ENCODE measurements at places on chromosomes 11 and 22.

GRCh38 chr22:20904008-20904979, 12.9 kb upstream of the CRKL start:
- peak; percentile 86 for DNase-seq

DNA sequence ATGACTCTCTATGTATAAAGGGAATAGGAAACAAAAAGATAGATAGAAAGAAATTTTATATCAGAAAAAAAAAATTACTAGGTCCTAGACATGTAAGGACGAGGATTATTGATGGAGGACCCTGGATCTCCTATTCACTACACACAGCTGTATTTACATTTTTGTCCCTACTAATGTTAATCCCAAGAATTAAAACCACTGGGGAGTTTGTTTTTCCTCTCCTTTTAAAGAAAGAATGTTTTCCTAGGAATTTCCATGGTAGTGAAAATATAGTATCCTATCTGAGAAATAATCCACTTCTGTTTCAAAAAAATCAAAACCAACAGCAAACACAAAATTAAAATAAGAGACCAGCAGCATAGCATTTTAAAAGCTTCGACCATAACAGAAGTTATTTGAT, 41.1 kb downstream of the PDGFD start:
- DNase-seq = no peak

DNA sequence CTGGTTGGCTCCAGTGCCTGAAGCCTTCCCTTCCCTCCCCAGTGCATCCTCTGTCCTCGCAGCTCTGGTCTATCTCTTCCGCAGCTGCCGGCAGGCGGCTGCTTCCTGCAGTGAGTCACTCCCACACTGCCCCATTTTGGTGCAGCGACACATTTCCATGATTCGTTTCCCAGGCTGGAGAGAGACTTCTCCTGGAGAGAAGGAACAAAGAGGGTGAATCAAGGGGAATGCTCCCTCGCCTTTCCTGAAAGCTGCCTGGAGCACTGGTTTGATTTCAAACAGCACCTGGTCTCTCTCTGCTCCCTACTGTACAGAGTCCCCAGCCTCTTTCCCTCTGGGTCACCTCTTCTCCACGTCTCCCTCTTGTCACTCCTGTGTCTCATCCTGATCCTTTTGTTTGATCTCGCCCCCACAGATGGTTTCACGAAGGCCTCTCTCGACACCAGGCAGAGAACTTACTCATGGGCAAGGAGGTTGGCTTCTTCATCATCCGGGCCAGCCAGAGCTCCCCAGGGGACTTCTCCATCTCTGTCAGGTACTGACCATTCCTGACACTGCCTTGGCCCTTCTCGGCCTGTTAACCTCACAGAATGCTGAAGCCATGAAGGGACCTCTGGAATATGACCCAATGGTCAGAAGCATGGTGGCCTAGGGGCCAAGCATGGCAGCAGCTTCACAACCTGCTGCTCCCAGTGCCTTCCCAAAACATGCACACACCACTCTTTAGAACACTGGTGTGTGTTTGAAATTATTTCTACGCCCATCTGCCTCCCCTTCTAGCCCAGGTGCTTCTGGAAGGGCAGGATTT, at the start of gene TMA7B:
Gene TMA7B, plus strand, starts transcription at position 758 of the 808 bp plus-strand sequence. CDS start 3,978 bp downstream, outside the sequence.
- DNase-seq = peak; percentile 47

GRCh38 chr22:17890892-17891291, 116.6 kb upstream of the BID start:
- DNase-seq = no peak

- peak; percentile 40 for DNase-seq
Observed at GRCh38 chr11:5291207-5291838, 10.4 kb downstream of the OR51B4 start.

DNA sequence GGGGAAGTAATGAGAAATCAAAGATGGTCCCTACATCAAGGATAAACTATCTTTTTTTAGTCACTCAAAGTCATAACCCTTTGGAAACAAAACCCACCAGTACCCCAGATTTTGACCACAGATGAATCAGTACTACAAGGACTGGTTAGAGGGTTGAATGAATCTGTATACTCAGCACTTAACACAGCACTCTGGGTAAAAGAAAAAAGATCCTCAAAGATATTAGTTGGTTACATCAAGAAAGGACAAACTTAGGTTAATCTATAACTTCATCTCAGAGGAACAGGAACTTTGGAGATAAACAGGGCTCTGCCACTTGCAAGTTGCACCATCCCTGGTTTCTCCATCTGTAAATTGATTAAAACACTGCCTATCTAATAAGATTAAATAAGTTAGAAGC, 18.8 kb downstream of the SC5D start:
- DNase-seq = no peak

DNA sequence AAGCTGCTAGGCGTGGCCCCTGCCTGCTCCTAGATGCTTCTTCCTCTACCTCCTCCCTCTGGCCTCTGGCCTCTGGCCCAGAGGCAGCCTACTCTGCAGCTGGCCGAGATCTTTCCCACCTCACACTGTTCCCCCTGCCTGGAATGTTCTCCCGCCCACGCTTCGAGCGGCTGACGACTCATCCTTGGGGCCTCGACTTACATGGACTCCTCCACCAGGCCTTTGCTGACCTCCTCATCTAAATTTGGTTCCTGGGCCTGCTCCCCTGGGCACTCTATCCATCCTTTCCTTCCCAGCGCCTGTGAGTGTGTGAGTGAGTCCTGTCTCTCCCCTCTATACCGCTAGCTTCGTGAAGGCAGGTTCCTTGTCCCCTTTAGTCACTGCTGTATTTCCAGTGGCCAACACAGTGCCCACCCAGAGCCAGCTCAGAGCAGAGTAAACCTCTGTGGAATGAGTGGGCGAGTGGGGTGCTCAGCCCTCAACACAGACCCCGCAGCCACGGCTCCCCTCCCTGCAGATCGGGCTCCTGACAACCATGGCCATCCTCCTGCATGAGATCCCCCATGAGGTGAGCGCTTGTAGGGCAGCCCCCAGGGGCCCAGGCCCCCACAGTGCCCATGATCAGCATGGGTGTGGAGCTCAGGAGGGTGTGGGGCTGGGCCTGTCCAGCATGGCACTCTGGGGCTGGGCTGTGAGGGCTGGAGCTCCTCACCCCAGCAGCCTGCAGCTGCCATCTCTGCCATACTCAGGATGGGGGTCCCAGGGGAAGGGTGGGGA, 5.7 kb downstream of the SLC39A13 start:
- DNase-seq = peak; percentile 70

GRCh38 chr11:120196826-120197225, 14.0 kb upstream of the OAF start:
- DNase-seq = no peak

DNA sequence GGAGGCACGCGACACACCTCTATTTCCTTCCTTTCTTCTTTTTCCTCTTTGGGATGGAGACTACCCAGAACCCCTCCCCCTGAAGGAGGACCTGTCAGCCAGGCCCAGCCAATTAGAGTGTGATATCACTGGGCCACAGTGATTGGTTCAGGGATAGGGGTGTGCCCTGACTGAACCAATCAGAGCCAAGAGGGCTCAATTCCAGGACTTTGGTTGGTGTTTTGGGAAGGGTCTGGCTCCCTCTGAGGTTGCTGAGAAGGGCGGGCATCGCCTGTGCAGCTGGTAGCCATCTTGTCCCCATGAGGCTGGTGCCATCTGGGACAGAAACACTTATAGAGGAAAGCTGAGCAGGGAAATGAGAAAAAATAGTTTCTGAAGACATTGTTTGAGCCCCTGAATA, 71.4 kb downstream of the CHST1 start:
- no peak for DNase-seq

- DNase-seq = no peak
Observed at GRCh38 chr11:16215352-16215751, 141.0 kb downstream of the SOX6 start.

GRCh38 chr11:119192111-119192510, 6.8 kb downstream of the NHERF4 start:
- DNase-seq = no peak

GRCh38 chr11:2420502-2421225, 20.1 kb downstream of the TSSC4 start:
- DNase-seq = peak; percentile 97

DNA sequence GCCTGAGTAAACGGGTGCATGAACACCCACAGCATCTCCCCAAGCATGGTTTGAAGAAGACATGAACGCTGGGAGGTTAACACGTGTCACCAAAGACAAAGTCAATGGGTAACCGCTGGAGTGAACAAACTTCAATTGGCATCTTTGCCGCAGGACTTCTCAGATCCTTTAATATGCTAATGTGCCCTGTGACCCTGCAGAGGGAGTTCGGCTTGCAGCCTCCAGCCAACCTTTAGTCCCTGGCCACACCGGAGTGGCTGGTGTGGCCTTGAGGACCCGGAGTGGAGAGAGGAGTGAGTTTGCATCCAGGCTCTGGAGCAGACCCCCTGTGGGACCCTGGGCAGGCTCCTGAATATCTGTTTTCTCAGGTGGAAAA, 57.0 kb downstream of the FLRT1 start:
- no peak for DNase-seq

DNA sequence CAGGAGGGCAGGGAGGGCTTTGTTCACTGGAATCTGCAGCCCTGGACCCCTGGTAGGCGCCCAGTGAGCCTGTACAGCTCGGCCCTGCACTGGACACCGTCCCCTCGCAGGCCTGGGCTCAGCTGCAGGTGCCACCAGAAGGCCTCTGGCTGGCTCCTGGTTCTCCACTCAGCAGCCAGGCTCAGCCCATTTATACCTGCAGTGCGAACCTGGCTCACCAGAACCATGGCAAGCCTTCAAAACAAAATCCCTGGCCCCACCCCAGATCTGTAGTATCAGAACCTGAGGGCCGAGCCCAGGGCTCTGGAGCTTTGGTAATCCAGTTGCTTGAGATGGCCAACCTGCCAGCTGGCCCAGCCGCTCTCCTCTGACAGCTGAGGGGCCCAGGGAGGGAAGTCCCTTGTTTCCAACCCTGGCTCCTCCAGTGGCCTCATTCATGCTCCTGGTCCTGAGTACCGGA, 870 bp upstream of the FREY1 start:
- no peak for DNase-seq

GRCh38 chr22:31400023-31400397, 606 bp downstream of the DRG1 start:
- DNase-seq = peak; percentile 27

DNA sequence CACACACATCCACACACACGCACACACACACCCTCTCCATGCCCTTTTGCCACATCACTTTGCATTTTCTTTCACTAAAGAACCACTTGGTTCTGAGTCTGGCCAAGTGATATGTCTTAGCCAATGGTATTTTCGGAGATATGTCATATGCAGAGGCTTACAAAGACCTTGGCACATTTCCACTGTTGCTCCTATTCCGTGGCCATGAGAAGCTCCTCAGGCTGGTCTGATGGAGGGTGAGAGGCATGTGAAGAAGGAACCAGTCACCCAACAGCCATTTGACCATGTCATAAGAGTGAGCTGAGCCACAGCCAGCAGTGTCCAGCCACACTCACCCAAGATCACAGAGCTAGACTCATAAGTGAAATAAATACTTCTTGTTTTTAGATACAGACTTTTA, 212.6 kb upstream of the NAV2 start:
- peak; percentile 52 for DNase-seq
